ENCODE measurements at places on chromosomes 3 and 15.

DNA sequence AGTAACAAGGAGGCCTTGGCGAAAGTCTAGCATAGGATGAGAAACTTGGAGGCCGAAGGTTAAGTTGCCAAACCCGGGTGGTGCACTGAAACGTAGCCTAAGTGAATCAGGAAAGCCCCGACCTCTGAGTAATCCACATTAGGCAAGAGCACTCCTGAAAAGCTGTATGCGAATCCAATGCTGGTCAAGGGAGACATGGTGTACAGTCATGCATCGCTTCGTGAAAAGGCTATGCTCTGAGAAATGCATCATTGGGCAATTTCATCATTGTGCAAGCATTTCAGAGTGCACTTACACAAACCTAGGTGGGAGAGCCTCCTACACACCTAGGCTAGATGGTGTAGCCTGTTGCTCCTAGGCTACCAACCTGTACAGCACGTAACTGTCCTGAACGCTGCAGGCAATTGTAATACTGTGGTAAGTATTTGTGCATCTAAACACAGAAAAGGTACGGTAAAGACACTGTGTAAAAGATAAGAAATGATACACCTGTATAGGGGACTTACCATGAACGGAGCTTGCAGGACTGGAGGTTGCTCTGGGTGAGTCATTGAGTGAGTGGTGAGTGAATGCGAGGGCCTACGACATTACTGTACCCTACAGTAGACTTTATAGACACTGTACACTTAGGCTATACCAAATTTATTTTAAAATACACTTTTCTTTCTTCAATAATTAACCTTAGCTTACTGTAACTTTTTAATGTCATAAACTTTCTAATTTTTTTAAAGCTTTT, 222.5 kb downstream of the SHQ1 start:
- peak; percentile 66 for DNase-seq

DNA sequence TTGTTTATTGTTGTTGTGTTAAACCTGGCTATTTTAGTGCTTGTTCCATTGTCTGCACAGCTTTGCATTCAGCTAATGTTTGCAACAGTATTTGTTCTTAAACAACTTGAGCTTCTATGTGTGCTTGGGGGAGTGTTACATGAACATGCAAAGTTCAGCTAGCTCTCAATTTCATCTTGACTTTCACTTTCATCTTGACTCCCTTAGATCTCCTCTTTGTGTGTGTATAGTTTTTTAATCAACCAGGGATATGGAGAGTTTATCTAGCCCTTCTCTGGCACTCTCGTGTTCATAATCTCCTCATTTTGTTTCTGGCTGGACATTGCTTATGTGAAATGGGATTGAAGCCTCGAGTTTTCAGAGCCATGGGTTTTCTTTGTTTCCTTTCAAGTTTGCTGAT, 212.4 kb upstream of the ZBTB20 start:
- DNase-seq: no peak

GRCh38 chr3:72664184-72664975, 183.9 kb downstream of the SHQ1 start:
- DNase-seq: no peak

- no peak for DNase-seq
Measured at GRCh38 chr15:51908316-51908715, 63.3 kb downstream of the LEO1 start.

DNA sequence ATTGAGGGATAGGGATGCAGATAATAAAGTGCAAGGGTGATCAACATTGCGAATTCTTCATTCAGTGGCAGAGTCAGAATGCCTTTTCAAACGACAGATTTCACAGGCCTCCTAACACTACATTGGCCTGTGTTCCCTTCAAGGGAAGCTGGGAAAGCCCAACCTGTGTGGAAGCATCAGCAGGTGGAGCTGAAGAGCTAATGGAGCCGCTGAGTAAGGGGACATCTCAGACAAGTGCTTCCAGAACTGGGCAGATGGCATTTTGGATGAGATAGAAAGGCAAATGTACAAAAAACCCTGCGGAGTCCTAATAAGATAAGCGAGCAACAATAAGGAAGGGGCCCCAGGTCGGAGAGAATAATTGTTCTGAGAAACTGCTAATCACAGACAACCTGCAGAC, 8.5 kb upstream of the SLC24A5 start:
- DNase-seq: no peak
